ENCODE measurements at places on chromosomes 16 and 17. TPM values are rescaled to one million over a fixed set of nuclear protein-coding genes. Genes with fewer than 3 reads are reported as not detected.

CORO6 gene
- 8.7 TPM for total RNA-seq

PPM1E gene
- 0.02 TPM for total RNA-seq

TBC1D3L gene
- total RNA-seq = 33.3 TPM

CLEC3A gene
- total RNA-seq = not detected

CTF1 gene
- 1.4 TPM for total RNA-seq

NUBP1 gene
- total RNA-seq = 31.5 TPM

EFNB3 gene
- 0.07 TPM for total RNA-seq

FNDC8 gene
- not detected for total RNA-seq

SLC35B1 gene
- total RNA-seq = 87.5 TPM

CLDN7 gene
- 286 TPM for total RNA-seq

MEOX1 gene
- not detected for total RNA-seq

TMEM235 gene
- total RNA-seq = not detected

CLUH gene
- 175 TPM for total RNA-seq

EVPLL gene
- total RNA-seq = not detected

OR1E1 gene
- total RNA-seq = not detected

RNF227 gene
- total RNA-seq = 0.74 TPM

SYNGR3 gene
- total RNA-seq = 11.5 TPM

KRTAP9-2 gene
- total RNA-seq = not detected

ZFP3 gene
- total RNA-seq = 0.05 TPM

INTS2 gene
- total RNA-seq = 40.5 TPM

MIEN1 gene
- 73.9 TPM for total RNA-seq

USP7 gene
- 154 TPM for total RNA-seq

RFNG gene
- total RNA-seq = 52.0 TPM

NPIPA3 gene
- total RNA-seq = 1.6 TPM

FLII gene
- 264 TPM for total RNA-seq

SHCBP1 gene
- total RNA-seq = 33.3 TPM

CARD14 gene
- total RNA-seq = 0.25 TPM

CCL8 gene
- not detected for total RNA-seq

CCL23 gene
- total RNA-seq = not detected

CTRL gene
- total RNA-seq = 3.4 TPM

CDC6 gene
- total RNA-seq = 117 TPM

WNT3 gene
- total RNA-seq = 5.5 TPM

KRTAP4-1 gene
- not detected for total RNA-seq

ZNF785 gene
- 0.15 TPM for total RNA-seq

MPO gene
- not detected for total RNA-seq

ANKRD13B gene
- total RNA-seq = 27.4 TPM

ZNF213 gene
- 11.0 TPM for total RNA-seq

DNAI2 gene
- total RNA-seq = not detected

All from HCT116 (cell line).